ENCODE measurements at places on chromosomes 2 and 18. TPM values are rescaled to one million over a fixed set of nuclear protein-coding genes. Genes with fewer than 3 reads are reported as not detected.

KDM3A gene
- 153 TPM for total RNA-seq

TMEM247 gene
- not detected for total RNA-seq

PLGLB2 gene
- 17.5 TPM for total RNA-seq

DNA sequence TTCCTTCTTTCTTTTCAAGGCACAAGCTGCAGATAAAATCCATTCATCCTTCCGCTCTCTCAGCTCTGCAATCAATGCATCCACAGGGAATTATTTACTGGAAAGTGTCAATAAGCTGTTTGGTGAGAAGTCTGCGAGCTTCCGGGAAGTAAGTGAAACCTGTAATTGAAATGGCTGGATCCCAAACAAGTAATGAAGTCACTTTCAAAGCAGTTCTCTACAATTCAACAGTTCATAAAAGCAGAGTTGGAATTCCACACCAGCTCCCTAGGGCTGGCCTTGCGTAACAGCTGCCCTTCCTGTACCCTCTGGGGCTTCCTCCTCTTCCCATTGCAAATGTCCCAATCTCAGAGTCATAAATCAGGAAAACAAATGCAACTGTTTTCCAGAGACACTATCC lies 9.6 kb downstream of the SERPINB2 start:
- DNase-seq, result no peak

C2orf66 gene
- not detected for total RNA-seq

DNA sequence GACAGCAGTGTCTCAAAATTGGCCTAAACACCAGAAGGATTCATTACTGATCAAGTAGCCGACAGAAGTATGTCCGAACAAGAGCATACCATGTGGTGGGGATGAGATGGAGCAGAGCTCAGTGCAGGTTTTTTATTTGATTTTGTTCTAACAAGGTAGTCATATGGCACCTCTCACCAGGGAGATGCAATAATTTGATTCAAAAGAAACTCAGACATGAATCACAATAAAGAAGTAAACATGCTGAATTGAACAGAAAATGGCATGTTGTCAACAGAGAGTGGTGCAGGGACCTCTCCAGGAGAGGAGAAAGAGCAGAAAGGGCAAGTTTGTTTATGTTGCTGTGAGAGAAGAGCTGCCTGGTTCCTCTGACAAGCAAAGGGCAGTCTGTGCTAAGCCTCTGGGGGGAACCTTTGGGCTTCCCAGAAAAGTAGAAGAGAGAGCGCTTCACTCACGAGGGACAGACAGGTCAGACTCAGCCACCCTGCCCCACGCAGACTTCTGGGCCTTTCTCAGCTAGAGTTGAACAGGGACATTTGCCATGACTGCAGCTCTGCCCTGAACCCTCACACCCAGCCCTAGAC lies 351.3 kb upstream of the RAB12 start:
- no peak for DNase-seq

LRRC30 gene
- not detected for total RNA-seq

GRCh38 chr2:164803776-164804466 lies 37.7 kb downstream of the COBLL1 start:
- no peak for DNase-seq

DNA sequence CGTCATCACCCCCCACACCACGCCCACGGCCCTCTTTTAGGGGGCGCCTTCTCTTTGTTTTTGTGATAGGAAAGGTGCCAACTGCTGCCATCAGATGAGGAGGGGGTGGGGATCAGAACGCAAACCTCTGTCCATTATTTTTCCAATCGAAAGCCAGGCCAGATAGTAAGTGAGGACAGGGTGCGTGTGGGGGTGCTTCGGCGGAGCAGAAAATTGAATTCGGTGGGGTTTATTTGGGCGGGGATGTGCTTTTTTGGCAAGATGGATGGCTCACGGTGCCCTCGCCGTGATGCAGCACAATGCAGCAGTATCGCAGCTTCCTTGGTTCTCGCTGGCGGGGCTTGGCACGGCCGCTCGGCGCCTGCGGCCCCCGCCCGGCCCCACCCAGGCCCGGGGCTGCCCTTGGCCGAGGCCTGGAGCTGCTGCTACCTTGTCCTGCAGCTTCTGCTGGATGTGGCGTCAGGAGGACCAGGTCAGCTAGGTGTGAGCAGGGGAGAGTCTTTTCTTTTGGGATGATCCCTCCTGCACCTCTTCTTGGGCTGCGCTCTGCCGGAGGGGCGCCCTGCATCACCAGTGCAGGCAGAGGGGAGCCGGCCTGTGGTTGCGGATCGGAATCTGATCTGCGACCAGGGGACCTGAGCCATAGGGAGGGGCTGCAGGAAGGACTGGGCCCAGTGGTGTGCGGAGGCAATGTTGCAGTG lies 1.3 kb downstream of the SPTBN1 start:
- DNase-seq, result no peak

CMPK2 gene
- total RNA-seq, result 0.83 TPM

GRCh38 chr2:26068602-26069298 lies 34.9 kb downstream of the RAB10 start:
- DNase-seq, result no peak

GRCh38 chr18:31546476-31546875 lies 45.2 kb upstream of the TTR start:
- no peak for DNase-seq

DNA sequence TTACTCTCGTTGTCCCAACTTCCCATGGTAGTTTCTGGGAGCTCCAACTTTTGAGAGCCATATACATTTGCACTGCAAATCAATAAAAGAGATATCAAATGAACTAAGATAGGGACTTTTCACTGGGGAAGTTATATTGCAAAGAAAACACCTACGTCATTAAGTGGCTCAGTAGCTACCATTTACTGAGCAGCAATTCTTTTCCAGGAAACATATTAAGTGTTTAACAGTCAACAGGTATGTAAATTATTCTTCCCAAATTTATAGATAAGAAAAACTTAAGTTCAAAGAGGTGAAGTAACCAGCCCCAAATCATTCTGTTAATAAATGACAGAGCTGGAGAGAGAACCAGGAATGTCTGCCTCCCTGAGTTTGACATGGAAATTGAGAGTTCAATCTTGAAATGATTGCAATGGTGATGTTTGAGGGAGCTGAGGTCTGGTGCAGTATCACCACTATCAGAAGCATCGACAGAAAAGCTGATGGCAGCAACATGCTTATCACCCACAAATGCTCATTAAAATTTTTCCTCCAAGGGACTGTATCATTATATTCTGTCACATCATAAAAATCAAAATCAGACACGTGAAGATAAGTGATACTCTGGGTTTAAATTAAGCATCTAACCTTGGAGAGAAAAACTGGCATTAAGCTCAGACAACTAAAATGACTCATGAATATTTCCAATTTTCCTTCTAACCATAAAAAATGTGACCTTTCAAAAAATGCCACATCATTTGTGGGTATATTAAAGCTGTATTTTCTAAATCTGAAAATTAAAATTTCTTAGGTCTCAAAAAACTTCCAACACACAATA lies 43.4 kb downstream of the GAREM1 start:
- no peak for DNase-seq
